ENCODE measurements at places on chromosomes 7 and 10.

GRCh38 chr7:151010307-151011096 lies 13.8 kb downstream of the ATG9B start:
- DNase-seq = no peak

GRCh38 chr7:151032936-151033863 lies 5.0 kb downstream of the ABCB8 start:
- no peak for DNase-seq

DNA sequence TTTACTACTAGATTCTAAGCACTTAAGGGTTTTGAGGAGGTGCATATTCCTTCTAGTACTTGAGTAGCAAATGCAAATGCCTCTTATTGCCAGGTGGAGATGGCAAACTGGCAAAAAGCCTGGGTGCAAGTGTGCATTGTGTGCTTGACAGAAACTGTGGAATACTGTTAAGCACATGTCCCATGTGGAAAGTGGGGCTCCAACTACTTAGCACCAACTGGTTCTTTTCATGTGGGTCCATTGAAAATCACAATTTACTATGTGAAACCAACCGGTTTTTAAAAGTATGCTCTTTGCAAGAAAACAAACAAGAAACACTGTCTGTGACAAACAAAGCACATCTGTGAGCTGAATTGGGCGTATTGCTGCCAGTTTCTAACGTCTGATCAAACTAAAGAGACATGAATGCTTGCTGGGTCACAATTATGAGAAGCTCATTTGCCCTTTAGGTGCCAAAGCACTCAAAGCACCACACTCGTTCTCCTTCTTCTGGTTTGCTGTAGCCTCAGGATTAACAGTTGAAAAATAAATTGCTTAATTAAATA lies 197.4 kb downstream of the SEMA3E start:
- no peak for DNase-seq

GRCh38 chr10:32377458-32378259 lies 30.7 kb upstream of the EPC1 start:
- peak; percentile 24 for DNase-seq

DNA sequence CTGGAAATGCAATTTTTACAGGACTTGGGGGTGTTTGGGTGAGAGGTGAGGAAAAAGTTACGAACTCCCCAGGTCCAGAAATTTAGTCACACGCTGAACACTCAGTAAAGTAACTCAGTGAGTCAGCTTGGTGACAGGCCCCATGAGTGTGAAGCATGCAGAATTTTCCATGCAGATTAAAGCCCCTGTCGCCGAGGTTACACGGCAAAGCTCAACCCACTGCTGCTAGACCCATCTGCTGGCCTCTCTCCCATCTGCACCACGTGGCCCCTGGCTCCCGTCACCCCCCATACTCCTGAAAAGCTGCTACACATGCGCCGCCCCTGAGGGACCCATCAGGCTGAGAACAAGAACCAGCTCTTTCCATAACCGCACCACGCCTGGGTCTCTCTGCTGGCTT lies 7.0 kb upstream of the MMP21 start:
- no peak for DNase-seq

DNA sequence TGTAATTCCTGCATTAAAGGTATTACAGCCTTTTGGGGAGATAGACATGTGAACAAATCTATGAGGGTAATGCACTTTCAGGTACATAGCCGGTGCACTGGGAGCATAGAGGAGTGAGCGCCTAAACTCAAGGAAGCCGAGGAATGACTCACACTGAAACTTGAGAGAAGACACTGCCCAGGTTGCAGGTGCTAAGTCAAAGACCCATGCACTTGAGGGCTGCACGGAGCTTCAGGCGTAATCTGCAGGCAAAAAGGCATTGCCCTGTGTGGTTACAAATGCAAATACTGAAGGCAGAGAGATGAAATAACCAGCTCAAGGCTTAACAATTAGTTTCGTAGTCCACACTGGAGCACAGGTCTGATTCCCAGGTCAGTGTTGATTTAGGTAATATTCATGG lies 51.0 kb upstream of the OSBPL3 start:
- DNase-seq = no peak

GRCh38 chr7:101332026-101332425 lies 10.4 kb upstream of the IFT22 start:
- DNase-seq = no peak

- DNase-seq = no peak
Observed at GRCh38 chr7:76216381-76217082, 14.8 kb downstream of the SRRM3 start.

DNA sequence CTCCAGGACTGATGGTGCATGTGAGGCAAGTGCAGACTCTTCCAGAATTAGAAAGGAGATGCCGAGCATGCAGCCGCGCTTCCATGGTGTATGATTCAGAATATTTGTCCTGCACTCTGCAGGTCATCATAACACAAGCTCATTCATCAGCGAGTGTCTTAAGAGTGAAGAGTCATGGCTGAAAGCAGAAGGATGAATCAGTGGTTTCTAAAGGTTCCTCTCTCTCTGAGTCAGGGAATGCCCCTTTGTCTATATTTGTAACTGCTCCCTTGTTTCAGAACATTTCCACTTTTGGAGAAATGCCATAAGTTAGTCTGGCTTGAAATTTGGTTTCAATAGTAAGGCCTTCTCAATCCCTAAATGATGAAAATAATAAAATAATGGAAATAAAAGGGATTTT lies 52.3 kb downstream of the HECW1 start:
- DNase-seq = peak; percentile 96

DNA sequence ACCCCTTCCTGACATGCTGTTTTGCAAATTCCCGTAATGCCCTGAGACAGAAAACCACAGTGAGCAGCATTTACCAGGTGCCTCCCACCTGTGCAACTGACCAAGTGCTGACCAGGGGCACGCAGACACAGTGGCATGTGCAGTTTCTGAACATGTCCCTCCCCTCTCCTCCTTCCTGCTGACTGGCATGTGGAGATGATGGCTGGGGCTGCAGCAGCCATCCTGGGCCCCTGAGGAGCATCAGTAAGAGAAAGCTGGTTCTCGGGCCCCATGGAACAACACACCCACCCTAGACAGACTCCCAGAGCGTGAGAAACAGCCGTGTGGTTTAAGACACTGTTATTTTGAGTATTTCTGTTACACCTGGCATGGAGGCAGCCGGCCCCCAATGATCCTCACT lies 66.2 kb upstream of the PDGFA start:
- DNase-seq = no peak

- DNase-seq = no peak
Observed at GRCh38 chr10:6399231-6399741, 180.8 kb downstream of the PRKCQ start.

DNA sequence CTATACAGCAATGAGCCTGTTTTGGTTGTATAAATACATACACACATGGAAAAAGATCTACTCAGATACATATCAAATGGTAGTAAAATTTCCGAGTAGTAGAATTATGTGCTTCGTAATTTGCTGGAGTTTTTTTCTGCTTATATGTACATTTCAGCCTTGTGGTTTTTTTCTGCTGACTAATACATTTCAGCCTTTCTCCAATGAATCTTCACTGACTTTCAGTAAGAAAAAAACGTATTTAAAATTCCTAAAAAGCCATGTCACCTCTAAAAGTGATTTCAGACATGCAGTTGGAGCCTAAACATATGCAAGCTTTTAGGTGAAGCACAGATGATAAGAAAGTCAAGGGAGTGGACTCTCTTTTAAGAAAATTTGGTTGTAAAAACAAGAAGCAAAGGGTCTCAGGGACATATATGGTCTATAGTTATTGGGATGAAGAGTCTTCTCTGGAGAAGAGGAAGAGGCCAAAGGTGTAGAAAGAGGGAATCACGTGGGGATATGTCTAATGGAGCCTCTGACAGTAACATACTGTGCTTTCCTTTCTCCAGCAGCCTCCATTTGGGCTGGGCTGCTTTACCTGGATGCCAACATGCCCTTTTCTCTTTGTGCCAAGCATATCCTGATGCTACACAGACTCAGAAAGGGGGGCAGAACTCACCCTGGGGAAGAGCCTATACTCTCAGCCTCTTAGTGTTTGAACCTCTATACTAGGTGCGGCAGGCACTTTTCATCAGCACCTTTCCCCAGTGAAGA lies 2.4 kb downstream of the AMPH start:
- DNase-seq = no peak

- DNase-seq = no peak
Observed at GRCh38 chr7:28192786-28193585, 12.4 kb upstream of the JAZF1 start.

- peak; percentile 31 for DNase-seq
Observed at GRCh38 chr10:48414778-48415177, 108.3 kb downstream of the MAPK8 start.

- DNase-seq = peak; percentile 84
Observed at GRCh38 chr10:29757551-29758297, 123.0 kb upstream of the SVIL start.

GRCh38 chr10:93225938-93226337 lies 152.2 kb downstream of the CYP26A1 start:
- no peak for DNase-seq

DNA sequence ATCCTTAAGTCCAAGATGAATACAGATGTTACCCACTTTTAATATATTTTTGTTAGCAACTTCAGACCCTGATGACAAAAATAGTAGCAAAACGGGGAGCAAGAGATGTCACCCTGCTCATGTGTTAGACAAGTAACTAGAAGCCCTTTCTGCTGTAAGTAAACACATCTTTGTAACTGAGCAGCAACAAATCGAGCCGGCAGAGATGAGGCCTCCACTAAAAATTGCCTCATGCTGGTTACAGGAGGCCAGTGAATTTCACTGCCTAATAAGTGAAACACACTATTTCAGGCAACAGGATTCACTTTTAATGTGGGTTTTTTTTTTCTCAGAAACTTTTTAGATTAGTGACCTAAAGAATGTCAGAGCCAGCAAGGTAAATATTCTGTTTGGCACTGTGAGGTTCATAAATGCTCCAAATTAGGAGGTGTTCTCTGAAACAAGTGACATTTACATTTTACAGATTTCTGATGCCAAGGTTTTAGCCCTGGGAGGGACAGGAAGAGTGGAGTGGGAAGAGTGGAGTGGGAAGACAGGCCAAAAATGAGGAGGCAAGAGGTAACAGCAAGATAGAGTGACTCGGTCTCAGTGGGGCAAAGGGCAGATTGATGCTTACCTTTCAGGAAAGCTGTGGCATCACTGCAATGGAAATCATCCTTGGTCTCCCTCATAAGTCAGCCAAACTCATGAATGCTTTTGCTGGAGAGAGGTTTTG lies 53.6 kb upstream of the LRRC17 start:
- no peak for DNase-seq

- peak; percentile 45 for DNase-seq
Observed at GRCh38 chr7:35993676-35994606, 159.1 kb upstream of the EEPD1 start.

DNA sequence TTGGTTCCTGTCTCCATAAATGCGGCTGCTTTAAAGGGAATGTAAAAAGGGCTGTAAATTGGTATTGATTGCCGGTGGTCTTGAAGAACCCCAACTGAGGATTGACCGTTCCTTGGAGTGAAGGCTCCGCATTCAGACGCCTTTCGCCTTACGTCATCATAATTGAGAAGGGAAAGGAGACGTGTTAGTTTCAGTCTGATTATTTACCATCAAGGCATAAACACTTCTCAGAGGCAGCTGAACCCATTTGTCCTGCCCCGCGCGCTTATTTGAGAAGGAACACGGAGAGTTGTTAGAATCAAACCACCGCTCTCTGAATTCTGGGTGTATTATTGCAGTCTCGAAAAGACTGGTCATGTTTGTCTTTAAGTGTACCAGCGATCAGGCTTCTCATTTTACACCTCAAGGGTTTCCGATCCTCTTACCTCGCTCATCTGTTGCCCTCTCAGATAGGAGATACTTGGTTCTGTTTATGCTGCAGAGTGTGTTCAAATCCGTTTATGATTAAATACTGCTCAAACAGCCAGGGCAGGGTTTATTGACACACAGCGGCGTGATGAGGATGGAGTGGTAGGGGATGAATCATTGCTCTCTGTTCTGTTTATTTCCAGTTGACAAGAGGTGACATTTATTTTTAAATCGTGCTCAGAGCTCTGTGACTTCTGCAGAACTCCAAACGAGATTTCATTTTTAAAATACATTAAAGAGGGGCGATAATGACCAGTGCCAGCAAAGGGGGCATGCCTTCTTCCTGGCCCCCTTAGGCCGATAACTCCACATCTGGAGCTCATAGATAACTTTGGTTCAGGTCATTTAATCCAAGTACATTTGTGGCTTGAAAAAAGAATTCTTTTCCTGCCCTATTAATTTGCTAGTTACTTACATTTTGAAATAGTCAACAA lies 30.4 kb downstream of the FOXK1 start:
- DNase-seq = no peak

DNA sequence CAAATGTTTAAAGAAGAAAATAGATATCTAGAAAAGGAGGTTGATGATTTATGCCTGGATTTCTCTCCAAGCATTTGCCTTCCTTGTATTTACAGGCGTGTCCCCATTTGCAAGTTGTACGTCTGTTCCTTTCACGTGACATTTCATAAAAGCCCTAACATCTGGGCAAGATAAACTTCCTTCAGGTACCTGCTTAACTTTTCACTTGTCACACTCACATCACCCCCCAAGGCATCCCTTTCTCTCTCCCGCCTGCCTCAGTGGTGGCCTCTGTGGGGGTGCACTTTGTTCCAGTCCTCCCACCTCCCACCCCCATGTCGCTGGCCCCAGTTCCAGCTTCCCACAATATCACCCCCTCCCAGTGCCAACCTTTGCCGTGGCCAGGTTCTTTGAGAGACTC lies 6.7 kb downstream of the TWIST1 start:
- no peak for DNase-seq

- no peak for DNase-seq
Observed at GRCh38 chr7:80679921-80680907, 41.8 kb downstream of the CD36 start.

DNA sequence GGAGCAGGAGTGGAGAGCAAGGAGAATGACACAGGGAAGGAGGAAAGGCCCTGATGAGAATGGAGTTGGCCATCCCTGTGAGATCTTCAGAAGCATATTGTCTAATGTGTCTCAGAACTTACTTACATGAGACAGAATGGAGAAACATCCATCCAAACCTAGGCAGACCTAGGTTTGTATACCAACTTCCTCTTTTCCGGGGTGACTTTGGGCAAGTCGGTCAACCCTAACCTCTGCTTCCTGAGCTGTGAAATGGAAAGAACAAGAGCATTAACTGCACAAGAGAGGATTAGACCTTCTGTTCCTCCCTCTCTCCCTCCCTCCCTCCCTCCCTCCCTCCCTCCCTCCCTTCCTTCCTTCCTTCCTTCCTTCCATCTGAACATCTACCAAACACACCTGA lies 4.5 kb downstream of the GHRHR start:
- no peak for DNase-seq

DNA sequence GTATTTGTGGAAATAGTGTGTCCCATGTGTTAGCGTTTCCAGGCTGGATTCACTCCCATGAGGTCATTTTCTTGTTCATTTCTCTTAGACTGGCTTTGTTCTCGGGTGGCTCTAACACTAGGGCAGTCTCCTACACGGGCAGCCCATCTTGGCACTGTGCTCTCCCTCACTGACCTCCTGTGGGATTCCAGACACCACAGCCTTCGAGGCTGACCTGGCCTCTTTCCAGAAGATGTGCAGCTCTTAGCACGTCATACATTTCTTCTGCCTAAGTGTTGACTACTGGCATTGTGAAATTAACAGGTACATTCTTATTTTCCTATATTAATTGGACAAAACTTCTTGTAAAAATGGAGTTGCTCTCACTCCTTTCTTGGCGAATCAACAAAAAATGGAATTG lies 72.8 kb downstream of the INSYN2A start:
- DNase-seq = no peak

- peak; percentile 91 for DNase-seq
Observed at GRCh38 chr10:113073549-113074189, 123.6 kb downstream of the TCF7L2 start.

- DNase-seq = peak; percentile 44
Observed at GRCh38 chr7:120052884-120053382, 220.0 kb upstream of the KCND2 start.

Measured in RWPE1 (cell line).